Stimulated activated CD4-positive, alpha-beta T cell treated with anti-CD3 and anti-CD28 coated beads, Interleukin-12 subunit alpha, Interleukin-12 subunit beta, amount 100 ng/mL, for 4 hours (primary cell): ENCODE measurements at places on chromosomes 3 and 15.

- DNase-seq: peak; percentile 52
Measured at GRCh38 chr15:90530250-90531051, 728 bp downstream of the CRTC3 start.

- DNase-seq: no peak
Measured at GRCh38 chr15:94580211-94580885, 349.0 kb downstream of the MCTP2 start.

DNA sequence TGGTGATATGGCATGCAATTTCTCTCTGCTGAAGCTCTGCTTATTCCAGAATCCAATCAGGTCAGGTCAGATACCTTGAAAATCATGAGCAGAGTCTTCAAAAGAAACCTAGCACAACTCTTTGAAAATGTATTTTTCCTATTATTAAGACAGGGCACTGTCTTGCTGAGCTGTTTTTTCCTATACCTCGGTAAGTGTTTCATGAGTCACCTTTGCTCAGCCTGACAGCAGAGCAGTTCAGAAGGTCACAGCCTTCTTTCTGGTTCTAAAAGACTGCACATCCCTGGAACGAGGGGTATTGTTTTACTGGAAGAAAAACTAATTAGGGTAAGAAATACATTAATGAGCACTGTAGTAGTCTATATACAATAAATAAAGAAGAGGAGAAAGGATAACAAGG is 422.0 kb downstream of the SOX2 start:
- no peak for DNase-seq

- DNase-seq: no peak
Measured at GRCh38 chr3:81769299-81769698, 7.9 kb upstream of the GBE1 start.

- no peak for DNase-seq
Measured at GRCh38 chr3:88311826-88312225, 162.1 kb downstream of the C3orf38 start.

GRCh38 chr3:66553441-66554113 is 52.8 kb upstream of the LRIG1 start:
- no peak for DNase-seq

DNA sequence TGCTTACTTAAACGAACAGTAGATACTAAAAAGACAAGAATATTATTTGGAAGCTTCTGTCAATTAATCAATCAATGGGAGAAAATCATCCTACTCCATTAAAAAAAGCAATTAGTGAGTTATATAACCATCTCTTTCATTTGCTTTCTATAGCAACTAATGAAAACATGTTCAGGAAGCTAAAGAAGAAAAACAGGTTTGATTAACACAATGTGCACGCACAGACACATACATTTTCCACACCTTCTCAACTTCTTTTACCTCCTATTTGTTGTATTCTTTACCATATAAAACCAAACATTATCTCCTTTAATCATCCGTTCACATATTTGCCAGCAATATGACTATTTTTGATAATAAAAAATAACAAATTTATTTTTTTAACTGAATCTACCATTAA is 111.3 kb downstream of the GBE1 start:
- no peak for DNase-seq

DNA sequence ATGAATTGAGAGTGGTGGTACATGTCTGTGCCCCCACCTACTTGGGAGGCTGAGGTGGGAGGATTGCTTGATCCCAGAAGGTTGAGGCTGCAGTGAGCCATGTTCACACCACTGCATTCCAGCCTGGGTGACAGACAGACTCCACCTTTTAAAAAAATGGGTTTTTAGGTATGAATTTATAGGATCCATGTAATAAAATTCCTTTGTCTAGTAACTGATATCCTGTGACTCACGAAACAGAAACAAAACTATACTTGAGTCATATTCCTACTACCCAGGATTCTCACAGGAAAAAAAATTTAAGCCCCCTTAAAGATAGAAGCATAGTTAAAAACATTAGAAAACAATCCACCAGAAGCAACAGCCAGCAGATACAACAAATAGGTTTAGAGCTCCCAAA is 10.0 kb upstream of the CRTC3 start:
- DNase-seq: no peak

DNA sequence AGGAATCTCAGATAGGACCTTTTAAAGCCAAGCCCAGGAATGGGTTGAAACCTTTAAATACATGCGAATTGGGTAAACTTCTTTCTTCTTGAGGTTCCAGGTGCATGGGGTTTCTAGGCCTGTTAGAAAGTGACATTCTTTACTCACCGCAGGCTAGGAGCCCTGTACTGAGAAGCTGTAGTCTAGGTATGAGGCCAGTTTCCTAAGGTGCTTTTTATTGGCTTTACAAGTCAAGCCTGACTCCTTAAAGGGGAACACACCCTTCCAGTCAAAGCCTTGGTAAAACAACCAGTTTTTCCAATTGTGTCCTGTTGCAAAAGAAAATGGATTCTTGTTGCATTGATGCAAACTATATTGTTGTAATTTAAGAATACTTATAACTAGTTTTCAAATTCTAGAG is 76.1 kb upstream of the ATP11B start:
- DNase-seq: no peak

DNA sequence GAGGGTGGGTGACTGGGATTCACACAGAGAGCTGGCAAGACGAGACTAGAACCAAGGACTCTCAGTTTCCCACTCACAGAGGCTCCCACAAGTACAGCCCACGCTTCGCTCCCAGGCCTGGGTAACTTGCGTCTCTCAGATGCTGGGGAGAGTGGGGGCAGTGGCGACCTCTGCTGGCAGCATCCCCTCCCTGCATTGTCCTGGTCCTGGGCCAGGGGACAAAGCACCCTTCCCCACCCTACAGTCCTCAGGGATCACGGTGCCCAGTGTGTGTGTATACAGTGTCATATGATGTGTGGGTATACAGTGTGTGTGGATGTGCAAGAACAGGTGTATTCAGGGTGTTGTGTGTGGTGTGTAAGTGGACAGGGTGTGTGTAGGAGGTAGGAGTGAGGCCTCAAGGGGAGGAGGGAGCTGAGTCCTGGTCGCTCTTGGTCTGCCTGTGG is 12.8 kb downstream of the VILL start:
- peak; percentile 54 for DNase-seq

DNA sequence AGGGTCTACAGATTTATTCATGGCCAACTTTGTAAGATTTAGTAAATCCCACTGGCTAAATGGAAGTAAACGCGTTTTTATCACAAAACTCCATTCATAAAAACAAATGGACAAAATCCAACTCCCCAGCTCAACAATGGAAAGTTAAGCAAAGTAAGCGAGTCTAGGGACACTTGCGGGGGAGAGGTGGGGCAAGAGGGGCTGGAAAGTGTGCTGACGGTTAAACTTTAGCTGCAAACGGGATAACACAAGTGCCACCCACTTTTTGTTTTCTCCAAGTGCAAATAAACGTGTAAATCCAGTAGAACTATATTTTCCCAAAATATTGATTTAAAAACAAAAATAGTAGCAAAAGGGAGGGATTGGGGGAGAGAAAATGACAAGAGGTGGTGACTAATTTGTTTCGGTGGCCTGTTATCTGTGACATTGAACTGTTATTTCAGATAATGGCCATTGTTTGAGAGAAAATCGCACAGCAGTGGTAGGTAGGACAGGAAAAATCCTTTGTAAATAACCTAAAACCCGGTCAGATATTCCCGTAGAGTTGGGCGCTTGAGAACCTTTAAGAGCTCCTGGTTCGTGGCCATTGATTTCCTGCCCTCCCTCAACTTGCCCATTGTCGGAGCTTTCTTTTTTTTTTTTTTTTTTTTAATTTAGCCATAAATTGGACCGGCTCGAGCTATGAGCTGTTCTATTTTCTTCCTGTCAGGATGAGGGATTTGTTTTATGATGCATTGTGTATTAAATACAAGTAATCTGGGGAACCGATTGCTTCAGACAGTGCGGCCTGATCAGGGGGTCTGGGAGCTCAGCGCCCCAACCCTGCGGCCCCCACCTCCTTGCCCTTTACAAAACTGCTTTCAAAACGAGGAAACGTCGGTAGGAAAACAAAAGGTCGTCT is 514.8 kb downstream of the MECOM start:
- no peak for DNase-seq

- no peak for DNase-seq
Measured at GRCh38 chr3:71977525-71977924, 192.6 kb upstream of the PROK2 start.

GRCh38 chr3:143571548-143571947 is 276.7 kb downstream of the SLC9A9 start:
- DNase-seq: no peak

DNA sequence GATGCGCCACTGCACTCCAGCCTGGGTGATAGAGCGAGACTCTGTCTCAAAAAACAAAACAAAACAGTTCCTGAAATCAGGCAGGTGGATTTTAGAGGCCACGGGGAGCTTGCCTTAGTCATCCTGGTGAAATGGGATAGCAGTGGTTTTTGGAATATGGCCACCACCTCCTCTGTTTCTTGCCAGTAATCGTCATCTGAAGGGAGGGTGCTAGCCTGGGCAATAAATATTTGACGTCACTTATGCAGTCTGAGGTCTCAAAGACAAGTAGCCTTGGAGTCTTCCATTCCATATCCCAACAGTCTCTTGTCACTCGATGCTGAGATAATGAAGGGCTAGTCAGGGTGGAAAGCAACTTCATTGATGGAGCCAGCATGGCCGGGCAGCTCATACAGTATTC is 55.2 kb downstream of the KCNAB1 start:
- no peak for DNase-seq

DNA sequence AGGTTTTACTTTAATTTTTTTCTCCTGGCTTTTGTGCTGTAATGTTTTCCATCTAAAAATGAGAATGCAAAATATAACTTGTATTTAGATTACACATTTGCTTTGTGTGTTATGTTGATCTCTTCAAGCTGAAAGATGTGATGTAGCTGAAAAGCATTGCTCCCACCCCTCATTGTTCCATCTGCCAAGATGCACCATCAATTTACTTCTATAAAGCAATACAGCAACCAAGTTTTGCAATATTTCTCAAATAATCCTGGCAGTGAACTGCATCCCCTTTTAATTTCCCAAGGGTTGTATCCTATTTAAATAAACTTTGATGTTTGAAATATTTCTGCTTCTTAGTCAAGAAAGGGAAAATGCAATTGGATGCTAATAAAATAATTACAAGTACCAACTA is 52.6 kb upstream of the DUT start:
- DNase-seq: no peak

DNA sequence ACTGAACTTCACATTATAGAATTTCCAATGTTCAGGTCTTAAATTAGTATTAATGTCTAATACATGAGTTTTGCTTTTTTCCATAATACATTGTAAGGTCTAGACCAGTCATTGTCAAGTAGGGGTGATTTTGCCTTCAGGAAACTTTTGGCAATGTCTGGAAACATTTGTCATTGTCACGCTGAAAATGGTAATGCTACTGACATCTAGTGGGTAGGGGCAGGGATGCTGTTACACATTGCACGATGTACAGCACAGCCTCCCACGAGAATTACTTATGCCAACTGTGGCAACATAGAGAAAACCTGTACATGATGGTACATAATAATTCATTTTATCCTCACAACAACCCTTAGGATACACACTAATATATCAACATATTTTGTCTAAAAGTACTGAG is 384.1 kb downstream of the CADM2 start:
- DNase-seq: no peak

- no peak for DNase-seq
Measured at GRCh38 chr3:30470496-30470895, 135.9 kb upstream of the TGFBR2 start.

GRCh38 chr3:49454458-49454857 is 15.6 kb upstream of the DAG1 start:
- no peak for DNase-seq

DNA sequence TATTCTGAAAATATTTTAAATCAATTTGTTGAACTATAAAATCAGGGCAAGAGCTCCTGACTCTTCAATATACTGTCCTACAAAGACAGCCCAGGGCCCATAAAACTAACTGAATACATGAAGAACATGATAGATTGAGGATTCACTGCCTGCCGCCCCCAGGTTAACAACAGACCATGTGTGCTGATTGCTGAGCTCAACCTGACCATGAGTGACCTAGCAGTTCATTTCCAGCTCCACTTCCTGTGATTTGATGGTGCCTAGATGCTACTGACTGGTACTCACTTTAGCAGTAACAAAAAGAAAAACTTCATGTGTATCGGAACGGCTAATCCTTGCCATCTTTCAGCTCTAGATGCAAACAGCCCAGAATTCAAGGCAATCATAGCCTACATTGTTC is 9.6 kb upstream of the KLF13 start:
- DNase-seq: no peak

GRCh38 chr15:98835876-98836275 is 171.7 kb downstream of the PGPEP1L start:
- DNase-seq: no peak

- no peak for DNase-seq
Measured at GRCh38 chr3:40071683-40072238, 237.7 kb upstream of the EIF1B start.

- no peak for DNase-seq
Measured at GRCh38 chr15:80411788-80412288, 7.7 kb downstream of the ARNT2 start.

- DNase-seq: no peak
Measured at GRCh38 chr3:150114873-150115540, 144.3 kb upstream of the PFN2 start.

GRCh38 chr3:45057557-45057956 is 31.5 kb downstream of the CLEC3B start:
- no peak for DNase-seq

- DNase-seq: no peak
Measured at GRCh38 chr3:127949446-127950055, 34.5 kb downstream of the KBTBD12 start.

GRCh38 chr15:67777773-67778172 is 47.5 kb upstream of the SKOR1 start:
- no peak for DNase-seq

DNA sequence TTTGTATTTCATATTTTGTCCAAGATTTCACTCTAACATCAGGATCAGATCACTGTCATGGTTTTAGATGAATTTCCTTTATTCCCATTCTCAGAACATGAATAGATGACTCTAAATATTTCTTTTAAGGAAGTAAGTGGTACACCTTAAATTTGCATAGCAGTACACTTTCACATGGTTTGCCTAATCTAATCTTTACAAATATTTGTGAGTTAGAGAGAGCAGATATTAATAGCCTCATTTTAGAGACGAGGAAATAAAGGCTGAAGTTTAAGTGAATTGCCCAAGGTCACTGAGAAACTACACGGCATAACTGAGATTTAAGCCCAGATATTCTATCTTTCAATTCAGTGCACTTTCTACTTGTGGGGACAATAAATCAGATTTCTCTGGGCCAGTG is 14.2 kb downstream of the TERC start:
- no peak for DNase-seq

- peak; percentile 24 for DNase-seq
Measured at GRCh38 chr3:111621535-111621934, 26.4 kb upstream of the ZBED2 start.

DNA sequence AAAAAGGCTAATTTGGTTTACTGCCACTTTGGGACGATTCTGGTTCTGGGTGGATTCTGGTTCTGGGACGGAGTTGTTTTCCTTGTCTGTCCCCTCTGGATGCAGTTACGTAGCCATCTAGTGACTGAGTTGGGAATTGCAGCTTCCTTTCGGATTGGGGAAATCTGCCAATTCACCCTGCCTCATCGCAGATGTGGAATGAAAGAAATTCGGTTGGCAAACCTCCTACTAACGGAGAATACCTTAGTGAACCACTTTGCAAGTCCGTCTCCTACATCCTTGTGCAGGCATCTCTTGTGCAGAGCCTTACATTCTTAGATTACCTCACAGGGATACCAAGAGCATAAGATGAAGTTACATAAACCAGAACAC is 31.5 kb upstream of the AP4E1 start:
- DNase-seq: peak; percentile 54

GRCh38 chr3:78781351-78781750 is 986.4 kb downstream of the ROBO1 start:
- no peak for DNase-seq
